ENCODE measurements at places on chromosomes 1 and 21.

DNA sequence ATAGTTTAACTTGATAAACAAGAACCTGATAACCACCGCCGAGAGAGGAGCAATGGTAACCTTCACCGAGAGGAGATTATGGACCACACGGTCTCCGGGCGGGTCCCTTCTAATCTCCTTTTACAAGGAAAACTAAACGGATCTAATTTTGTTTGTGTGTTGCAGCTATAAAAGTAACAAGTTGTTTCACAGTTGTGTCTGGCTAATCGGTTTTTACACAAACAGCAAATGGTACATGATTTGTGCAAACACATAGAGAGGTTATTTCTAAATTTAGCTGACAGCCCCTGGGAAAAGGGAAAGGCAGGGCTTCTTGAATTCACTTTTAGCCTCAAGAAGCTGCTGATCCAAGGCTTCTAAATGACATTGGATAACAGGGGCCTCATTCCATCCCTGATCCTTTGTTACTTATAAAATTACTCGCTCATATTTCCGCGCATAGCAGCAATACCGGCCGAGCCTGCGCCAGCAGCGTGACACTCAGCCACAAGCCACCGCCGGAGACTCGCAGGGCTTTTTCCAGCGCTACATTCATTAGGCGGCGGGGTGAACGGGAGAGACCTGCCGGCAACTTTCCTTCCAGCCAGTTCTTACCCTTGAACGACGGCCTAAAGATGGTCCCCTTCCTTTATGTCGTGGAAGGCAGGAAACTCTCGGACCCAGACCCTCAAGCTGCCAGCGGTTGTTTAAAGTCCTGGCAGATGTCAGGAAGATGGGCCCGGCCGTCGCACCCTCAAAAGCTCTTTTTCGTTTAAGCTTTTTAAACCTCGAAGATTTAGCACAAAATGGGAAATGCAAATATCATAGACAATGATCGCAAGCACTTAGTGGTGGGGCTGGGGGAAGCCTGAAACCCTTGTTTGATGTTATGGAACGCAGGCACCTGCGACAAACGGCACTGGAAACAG lies 4.4 kb downstream of the FOXD3 start:
- DNase-seq, result no peak

DNA sequence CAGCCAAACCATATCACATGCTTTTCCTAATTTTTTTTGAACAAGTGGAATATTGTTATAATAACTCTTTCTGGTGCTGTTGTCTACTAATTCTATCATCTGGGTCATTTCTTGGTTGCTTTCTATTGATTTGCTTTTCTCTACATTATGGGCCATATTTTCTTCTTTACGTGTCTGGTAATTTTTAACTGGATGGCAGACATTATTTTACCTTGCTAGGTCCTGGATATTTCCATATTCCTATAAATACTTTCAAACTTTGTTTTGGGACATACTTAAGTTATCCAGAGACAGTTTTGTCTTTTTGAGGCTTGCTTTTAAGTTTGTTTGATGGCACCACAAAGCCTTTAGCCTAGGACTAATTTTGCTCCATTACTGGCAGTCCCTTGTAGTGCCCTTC lies 11.3 kb downstream of the HS2ST1 start:
- no peak for DNase-seq

DNA sequence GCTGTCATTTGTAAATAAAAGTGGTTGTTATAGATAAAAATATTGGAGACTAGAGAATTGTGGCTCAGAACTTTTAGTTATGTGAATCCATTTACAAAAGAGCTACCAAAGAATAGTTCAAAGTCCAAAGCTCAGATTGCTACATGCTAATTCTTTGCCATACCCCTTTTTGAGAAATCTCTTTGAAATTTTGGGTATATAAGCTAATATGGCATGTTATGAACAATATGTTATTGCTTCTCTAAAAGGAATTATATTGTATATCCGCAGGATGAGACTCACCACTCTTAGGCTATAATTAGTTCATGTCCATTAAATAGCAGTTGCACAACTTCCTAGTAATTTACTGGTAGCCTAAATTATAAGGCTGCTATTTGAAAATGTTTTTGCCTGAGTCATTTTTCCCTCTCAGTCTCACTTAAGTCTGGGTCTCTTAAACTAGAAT lies 178.0 kb downstream of the ZNF281 start:
- no peak for DNase-seq

DNA sequence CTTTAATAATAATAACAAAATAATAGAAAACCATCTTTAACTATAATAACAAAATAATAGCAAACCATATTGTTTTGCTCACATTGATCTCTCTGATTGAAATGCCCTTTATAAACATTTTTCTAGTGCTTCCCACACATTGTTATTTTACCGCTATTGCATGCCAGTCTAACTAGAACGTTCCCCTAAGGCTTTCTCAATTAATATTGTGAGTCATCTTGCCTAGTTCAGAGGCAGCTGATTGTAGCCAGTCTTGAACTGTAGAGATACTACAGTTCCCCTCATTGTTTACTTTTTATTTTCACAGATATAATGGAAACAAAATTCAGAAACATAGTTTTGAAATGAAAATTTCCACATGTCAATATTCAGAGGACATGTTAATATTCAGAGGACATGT lies 192.3 kb upstream of the ADGRL4 start:
- no peak for DNase-seq

All from stimulated activated CD8-positive, alpha-beta memory T cell treated with anti-CD3 and anti-CD28 coated beads, Interleukin-4, amount 100 ng/mL, for 1 hour (primary cell).